ENCODE measurements at places on chromosomes 16 and 17.
A peak's percentile ranks its signal among the peaks of the same experiment; 100 is the strongest.

DNA sequence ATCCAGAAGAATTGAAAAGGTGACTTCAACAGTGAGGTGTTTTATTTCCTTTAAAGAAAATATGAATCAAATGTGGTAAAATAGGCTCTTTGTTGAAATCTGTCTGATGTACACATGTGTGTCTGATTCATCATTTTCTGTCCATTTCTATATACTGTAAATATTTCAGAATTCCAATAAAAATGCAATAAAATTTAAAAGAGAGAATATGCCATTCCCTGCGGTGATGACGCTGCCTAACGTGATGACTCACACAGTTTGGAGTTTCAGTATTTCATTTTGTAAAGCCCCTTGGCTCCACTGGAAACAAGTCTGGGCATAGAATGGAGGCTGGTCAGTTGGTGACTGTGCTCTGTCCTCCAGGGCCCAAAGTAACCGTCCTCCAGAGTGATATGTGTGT lies 482.5 kb upstream of the CDH5 start:
- peak; percentile 37 for DNase-seq

- DNase-seq = no peak
Measured at GRCh38 chr17:83006515-83007455, 72.6 kb upstream of the METRNL start.

DNA sequence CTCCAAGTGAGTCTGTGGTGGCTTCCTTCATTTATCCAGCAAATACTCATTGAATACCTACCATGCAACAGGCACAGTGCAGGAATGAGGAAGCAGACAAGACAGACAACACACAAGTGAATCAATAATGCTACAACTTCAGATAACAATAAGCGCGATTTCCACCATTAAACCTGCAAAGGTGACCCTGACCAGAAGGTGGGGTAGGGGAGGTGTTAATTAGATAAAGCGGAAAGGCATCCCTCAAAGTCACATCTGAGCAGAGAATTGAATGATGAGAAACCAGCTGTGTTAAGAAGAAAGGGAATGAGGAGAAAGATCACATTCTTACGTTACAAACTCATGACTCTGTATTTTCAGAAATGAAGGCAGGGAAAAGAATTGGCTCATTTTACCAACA lies 26.3 kb downstream of the ZZEF1 start:
- no peak for DNase-seq

DNA sequence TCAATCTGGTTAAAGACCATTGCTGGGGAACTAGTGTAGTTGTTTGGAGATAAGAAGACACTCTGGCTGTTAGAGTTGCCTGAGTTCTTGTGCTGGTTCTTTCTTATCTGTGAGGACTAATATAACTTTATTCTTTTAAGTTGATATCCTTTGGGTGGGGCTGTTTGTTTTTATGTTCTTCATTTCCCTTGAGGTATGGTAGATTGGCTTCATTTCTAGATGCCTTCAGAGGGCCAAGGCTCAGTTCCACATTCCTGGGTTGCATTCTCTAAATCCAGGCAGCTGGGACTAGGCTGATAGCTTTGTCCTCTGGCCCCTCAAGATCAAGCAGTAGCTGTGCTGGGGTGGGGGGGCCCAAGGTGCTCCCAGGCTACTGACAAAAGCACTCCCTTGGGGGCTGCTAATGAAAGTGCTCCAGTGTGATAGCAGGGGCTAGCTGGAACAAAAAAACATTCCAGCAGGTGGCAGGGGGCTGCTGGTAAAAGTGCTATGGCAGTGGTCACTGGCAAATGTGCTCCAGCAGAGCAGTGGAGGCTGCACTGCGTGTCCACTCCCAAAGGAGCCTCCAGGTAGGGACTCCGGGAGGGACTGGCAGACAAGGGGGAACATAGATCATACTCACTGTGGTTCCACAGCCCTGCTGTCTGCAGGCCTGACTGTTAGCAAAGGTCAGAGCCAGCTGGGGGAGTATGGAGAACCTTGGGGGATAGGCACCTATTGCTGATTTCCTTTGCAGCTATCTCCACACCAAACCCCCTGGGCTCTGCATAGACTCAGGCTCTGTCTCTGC lies 45.9 kb upstream of the KCNJ16 start:
- DNase-seq = no peak

DNA sequence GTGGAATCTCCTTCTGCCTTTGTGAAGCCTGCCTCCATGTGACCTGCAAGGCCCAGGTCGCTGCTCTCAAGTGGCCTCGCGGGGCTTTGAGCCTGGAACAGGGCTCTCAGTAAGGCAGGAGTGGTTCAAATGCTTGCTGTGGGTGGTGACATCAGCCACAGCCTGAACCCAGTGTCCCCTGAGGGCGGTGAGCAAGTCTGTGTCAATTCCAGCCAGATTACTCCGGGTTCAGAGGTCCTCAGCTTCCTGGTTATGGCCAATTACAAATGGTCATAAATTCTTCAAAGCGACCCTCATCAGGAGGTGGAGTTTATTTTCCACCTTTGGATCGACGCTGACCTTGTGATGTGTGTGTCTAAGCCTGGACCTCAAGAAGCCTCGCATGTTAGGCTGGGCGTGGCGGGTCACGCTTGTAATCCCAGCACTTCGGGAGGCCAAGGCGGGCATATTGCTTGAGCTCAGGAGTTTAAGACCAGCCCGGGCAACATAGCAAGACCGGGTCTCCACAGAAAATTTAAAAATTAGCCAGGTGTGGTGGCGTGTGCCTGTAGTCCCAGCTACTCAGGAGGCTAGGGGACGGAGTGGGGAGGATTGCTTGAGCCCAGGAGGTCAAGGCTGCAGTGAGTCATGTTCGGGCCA lies 17.3 kb downstream of the LGALS3BP start:
- DNase-seq = peak; percentile 56

- DNase-seq = peak; percentile 38
Measured at GRCh38 chr17:42183741-42184711, 1.2 kb downstream of the HCRT start.

- DNase-seq = no peak
Measured at GRCh38 chr17:68035131-68035522, 408 bp upstream of the KPNA2 start.

DNA sequence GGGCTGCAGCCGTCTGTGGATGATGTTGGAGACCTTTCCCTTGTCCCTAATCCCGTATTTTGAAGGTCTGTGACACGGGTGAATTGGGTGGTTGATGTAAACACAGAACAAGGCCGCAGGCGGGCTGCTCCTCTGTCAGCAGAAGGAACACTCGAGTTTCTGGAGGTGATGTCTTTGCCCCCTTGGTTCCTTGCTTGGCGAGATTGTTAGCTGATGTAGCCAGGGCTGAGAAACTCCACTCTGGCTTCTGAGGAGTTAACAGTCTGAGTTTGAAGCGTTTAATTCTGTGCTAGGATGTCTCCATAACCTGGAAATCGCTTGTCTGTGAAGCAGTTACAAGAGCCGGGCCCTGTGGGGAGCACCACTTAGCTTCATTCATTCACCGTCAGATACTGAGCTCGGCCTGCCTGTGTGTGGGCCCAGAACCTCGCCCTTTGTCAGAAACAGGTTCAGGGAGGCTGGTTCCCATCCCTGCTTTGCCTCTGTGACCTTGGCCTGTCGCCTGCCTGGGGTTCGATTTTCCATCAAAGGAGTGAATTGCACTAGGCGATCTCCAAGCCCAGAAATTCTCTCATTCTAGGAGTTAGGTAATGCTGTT lies 1.3 kb downstream of the MAPK8IP3 start:
- peak; percentile 34 for DNase-seq

DNA sequence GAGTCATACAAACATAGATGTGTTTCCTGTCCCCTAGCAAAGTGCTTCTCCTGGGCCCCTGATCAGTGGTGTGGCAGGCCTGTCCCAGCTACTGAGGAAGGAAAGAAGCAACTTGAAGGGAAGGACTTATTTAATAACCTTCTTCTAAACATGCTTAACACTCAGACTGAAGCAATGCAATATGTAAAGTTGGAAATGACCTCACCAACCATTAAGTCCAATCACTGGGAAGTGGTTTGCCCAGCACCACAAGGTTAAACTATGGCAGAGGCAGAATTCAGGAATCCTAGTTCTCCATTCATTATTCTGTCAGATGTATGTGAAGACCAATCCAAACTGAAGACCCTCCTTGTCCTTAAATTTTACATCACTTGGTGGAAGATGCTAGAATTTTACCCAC lies 39.1 kb downstream of the CENPV start:
- peak; percentile 18 for DNase-seq

GRCh38 chr17:79607940-79608623 lies 2.8 kb downstream of the RBFOX3 start:
- DNase-seq = no peak

- DNase-seq = peak; percentile 93
Measured at GRCh38 chr17:12415031-12415430, 250.7 kb upstream of the MYOCD start.

DNA sequence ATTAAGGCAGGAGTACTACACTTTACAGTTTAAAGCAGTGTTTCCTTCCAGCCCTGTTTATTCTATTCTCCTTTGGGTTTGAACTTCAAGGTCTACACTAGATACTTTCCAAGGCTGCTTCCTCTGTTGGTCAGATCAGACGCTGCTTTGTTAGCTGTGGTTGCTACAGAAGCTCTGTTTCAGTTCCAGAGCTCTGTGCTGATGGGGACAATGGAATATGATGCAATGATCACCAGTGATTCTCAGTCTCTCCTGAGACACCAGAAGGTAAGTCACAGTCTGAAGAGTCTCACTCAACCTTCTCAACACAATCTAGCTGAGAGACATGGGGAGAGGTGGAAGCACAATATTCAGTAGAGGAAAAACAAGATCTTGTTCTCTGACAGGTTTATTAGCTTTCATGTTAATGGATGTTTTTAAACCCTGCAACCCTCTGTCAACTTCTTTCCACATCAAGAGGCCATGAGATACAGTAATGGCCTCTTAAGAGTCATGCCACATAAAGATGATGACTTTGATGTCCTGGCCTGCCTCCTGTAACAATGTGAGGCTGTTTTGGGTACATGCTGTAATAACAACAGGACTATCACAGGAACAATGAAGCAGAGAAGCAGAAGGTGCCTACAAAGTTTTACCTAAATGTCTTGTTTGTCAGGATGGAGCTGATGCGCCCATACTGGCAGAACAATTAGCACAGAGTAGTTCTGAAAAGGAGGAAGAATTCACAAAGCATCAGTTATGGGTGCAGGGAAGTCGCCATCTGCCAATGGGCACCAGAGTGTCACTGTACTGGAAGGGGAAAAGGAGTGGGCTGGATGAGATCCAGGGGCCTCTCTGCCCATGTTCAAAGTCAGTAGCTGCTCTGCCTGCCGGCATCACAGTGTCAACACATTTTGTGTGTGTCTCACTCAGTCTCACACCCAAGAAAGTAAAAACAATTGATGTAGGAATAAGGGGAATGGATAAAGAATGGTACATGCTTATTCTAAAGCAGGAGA lies 33.4 kb downstream of the PSME3IP1 start:
- DNase-seq = no peak

- no peak for DNase-seq
Measured at GRCh38 chr17:73089322-73090317, 2.9 kb downstream of the SLC39A11 start.

DNA sequence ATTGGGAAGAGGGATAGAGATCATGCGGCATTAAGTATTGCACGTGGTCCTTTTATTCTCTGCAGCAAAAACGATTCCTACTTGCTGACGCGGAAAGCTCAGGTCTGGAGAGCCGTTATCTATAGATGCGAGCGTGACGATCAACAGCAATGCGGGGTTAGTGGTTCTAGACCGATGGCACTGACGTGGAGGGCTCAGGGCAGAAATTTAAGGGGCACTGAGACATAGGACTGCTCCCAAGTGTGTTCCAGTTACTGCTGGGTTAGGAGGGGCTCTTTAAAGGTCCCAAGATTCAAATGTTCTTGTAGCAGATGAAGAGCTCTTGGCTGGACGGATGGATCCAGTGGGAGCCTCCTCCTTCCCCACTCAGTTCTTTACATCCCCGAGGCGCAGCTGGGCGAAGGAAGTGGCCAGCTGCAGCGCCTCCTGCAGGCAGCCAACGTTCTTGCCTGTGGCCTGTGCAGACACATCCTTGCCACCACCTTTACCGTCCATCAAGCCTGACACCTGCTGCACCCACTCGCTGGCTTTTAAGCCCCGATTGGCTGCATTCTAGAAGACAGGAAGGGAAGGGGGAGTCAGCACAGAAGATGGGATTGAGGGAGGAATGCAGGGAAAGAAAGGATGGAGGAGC lies 732 bp upstream of the EXOSC6 start:
- DNase-seq = no peak

DNA sequence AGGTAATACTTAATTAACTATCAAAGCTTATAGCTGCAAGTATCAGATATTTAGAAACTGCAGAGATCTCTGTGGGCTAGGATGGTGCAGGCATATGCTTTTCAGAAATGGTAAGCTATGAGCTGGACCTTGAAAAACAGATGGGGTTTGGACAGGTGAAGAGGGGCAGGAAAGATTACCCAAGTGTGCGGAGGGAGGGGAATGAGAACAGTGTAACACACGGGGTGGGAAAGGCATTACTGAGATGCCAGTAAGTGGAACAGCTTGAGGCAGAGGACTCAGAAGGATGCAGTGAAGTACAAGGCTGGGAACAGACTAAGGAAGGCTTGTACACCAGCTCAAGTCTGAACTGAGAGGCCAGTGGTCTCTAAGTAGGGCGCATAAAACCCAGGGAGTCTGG lies 22.1 kb upstream of the EVPL start:
- no peak for DNase-seq

GRCh38 chr16:12315330-12316136 lies 339.0 kb downstream of the SNX29 start:
- DNase-seq = no peak

- no peak for DNase-seq
Measured at GRCh38 chr17:28240688-28241340, 78.2 kb upstream of the TMEM97 start.

GRCh38 chr17:78986649-78987328 lies 7.1 kb upstream of the LGALS3BP start:
- peak; percentile 48 for DNase-seq

DNA sequence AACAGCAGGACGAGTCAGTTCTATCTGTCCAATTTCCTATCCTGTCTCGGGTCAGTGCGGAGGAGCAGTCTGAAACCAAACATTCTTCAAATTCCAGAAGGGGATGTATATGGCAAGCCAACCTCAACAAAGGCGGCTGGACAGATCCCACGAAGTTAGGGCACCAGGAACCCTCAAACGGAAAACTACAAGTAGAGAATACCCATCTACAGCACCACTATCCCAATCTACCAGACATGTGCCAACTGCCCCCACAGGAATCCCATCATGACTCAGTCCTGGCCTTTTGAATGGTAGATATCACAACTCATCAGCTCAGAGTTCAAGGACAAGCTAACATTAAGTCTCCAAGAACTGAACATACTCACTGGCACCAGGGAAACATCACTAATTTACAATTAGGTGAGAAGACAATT lies 2.3 kb downstream of the NAT9 start:
- peak; percentile 61 for DNase-seq

All from HFFc6 (cell line).